ENCODE measurements at places on chromosomes 5 and 9.
A peak's percentile ranks its signal among the peaks of the same experiment; 100 is the strongest.

DNA sequence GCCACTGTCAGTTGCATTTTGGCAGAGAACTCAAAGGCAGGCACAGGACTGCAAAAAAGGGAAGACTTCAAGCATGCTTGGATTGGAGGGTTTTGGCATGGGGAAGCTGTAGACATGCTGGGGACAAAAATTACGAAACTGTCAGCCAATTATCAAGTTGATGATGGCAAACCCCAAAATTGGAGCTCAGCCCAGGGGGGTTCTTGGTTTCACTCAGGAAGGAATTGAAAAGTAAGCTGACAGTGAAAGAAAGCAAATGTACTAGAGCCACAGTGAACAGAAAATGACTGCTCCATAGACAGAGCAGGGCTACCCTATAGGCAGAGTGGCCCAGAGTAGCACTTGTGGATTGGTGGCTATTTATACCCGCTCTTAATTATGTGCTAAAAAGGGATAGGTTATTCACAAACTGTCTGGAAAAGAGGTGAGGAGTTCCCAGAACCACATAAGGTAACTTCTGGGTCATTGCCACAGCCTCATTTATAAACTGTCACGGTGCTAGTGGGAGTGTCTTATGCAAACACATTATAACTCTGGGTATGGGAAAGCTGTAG, 14.6 kb upstream of the CFAP95 start:
- no peak for DNase-seq

DNA sequence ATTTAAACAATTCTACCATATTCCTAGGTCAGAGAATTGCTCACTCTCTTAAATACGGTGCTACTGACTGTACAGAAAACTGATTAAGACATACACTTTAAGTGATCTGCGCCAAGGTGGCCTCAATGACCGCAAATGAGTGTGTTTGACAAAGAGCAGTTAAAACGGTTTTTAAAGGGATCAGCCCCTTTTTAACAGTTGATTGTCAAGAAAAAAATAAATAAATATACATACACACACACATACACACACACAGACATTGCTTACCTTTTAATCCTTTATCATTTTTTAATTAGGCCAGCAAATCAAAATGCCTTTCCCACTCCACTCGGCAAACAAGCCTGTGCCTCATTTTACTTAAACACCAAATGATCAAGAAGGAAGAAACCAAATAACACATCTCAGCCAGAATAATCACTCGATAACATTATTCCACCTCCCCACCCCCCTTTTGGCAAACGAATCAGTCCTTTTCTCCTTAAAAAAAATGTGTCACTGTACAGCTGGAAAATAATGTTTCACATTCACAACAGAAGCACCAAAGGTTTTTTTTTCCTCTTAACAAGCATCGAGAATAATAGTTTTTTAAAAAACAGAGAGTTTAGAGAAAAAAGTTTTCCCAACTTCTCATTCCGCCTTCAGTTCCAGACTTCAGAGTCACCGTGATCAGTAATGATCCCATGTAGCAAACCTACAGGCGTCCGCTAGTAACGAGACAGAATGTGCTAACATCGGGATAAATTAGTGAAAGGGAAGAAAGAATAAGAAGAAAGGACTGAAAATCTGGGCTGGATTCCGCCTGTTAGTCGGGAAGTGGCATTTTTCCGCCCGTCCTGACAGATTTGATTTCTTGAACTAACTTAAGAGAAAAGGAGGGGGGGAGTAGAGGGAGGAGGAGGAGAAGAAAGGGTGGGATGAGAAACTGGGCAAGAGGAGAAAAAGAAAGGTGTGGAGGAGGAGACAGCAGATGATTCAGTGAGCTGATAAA, at the start of gene ZNF608:
Gene ZNF608, minus strand, starts transcription at position 712 of the 988 bp plus-strand sequence. CDS start 1,650 bp downstream, outside the sequence.
- DNase-seq: peak; percentile 65

GRCh38 chr5:93503598-93504067, 77.4 kb downstream of the NR2F1-AS1 start:
- no peak for DNase-seq

DNA sequence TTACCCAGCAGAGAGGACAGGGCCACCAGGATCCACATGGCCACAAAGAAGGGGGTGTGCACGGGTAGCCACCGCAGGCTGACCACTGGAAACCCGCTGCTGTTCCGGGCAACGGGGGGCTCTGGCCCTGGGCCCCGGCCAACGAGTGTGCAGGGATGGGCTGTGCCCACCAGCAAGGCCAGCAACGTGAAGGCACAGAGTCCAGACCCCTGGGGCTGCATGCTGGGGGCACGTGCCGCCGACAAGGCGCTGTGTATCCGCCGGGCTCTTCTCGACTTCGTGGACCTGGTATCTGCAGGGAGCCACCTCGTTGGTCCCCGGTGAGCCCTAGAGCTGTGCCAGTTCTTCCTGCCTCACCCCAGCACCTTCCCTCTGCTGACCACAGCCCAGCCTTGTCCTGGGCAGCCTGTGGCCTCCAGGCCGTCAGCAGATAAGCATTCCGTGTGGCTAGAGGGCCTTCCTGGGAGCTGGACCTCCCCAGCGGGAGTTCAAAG, 42.2 kb upstream of the CEP72 start:
- no peak for DNase-seq

GRCh38 chr9:89791754-89792153, 186.9 kb downstream of the GADD45G start:
- DNase-seq: no peak
